ENCODE measurements at places on chromosomes 4 and X. TPM values are rescaled to one million over a fixed set of nuclear protein-coding genes. Genes with fewer than 3 reads are reported as not detected.

DNA sequence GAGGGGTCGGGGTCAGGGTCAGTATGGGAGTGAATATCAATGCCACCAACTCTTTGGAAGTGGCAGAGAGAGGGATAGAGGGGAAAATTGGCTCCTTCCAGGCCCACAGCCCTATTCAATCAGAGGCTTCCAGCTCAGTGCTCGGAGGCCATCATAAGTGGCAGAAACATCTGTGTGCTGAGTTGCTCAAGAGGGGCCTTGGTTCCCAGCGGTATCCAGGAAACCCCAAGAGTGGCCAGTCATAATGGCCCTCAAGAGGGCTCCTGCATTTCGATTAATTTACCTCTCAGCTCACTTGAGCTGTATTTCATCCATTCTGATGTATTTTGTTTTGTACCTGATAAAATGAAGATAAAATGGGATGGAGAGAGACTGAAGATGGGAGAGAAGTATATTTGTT, 154.3 kb upstream of the EOLA2 start:
- no peak for DNase-seq

DNA sequence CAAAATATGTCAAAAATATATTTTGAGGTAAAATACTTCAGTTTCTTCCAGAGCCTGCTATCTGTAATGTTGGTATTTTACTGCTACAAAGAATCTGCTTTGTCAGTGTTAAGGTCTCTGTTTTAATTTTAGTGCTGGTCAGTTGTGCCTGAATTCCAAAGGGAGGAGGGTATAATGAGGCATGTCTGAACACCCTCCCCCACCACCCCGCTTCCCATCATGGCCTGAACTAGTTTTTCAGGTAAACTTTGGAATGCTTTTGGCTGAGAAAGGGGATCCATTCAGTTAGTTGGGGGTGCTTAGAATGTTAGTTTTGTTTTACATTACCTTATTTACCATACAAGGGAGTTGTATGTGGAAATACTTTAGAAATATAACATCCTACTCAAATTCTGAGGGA, 158.5 kb downstream of the MID1IP1 start:
- DNase-seq: no peak

SLC49A3 gene
- 11.4 TPM for total RNA-seq

DNA sequence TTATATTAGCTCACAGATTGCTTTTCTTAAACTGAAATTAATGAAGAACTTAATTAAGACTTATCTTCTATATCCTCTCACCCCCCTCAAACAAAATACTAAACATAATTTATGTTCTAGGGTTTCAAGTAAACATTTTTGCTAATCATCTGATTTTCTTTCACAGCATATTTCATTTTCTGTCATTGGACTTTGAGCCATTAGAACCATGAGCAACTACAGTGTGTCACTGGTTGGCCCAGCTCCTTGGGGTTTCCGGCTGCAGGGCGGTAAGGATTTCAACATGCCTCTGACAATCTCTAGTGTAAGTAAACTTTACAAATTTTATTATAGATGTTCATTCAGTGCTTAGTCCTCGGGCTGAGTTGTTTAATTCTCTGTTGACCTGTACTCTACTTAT, 3.3 kb downstream of the PDLIM5 start:
- no peak for DNase-seq

PPBP gene
- 10.9 TPM for total RNA-seq

- no peak for DNase-seq
Measured at GRCh38 chr4:77805840-77806239, 13.3 kb downstream of the CNOT6L start.

DNA sequence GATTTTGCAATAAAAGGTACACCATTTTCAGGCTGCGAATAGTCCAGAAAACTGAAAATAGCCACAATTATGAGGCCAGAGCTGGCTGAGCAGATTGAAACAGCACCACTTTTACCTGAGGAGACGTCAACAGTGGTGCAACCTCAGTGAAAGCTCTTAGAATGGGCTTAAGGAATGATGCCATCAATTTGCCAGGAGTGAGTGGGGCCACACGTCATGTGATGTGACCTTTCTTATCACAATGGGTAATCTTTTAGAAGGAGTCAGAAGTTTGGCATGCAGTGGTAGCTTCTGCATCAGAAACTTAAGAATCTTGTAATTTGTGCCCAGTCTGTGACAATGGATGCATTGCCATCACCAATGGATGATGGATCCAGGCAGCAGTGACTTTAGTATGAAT, 27.6 kb downstream of the ZNF81 start:
- DNase-seq: no peak

- no peak for DNase-seq
Measured at GRCh38 chr4:182825003-182825402, 92.2 kb downstream of the DCTD start.

Measured in sciatic nerve (tissue), 2 donors.